Aorta (tissue), 5 donors: ENCODE measurements at places on chromosomes 2 and 18. TPM values are rescaled to one million over a fixed set of nuclear protein-coding genes. Genes with fewer than 3 reads are reported as not detected.

REEP1 gene
- total RNA-seq: 12.3 TPM

UBXN2A gene
- total RNA-seq: 16.8 TPM

CIB4 gene
- 0.60 TPM for total RNA-seq

B3GNT7 gene
- 6.7 TPM for total RNA-seq
